Left renal cortex interstitium (tissue), 4 donors: ENCODE measurements at places on chromosomes 13 and 19.

DNA sequence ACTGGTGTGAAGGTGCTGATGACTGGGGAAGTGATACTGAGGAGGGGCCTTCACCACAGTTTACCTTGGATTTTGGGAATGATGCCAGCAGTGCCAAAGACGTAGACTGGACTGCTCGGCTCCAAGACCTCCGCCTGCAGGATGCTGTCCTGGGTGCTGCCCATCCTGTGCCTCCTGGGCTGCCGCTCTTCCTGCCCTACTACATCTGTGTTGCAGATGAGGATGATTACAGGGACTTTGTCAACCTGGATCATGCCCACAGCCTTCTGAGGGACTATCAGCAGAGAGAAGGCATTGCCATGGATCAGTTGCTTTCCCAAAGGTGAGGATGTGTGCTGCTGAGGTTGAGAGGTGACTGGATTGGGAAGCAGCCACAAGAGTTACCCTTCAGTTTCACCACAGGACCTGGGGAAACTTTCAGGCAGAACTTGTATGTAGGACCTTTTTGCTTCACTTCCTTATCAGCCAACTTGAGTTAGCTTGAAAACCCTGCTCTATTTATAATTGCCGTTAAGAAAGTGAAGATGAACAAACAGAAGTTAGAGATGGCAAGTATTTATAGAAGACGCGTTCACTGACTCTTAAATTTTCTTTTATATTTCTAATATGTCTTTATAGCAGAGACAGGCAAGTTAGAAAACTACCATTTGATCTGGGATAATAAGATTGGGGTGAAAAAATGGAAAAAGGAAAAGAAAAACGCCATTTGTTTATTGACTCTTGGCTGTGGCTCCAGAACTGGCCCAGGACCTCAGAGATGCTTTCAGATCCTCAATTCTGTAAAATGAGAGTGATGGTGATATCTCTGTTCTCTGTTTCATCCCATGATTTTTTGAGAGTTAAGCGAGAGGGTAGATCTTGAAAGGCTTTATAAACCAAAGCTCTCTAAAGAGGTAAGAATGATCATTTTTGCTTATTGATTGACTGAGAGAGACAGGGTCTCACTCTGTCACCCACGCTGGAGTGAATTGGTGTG is 5.3 kb downstream of the PDCD2L start:
- no peak for DNase-seq

- DNase-seq: no peak
Observed at GRCh38 chr13:49587311-49587847, 2.0 kb upstream of the RCBTB1 start.

DNA sequence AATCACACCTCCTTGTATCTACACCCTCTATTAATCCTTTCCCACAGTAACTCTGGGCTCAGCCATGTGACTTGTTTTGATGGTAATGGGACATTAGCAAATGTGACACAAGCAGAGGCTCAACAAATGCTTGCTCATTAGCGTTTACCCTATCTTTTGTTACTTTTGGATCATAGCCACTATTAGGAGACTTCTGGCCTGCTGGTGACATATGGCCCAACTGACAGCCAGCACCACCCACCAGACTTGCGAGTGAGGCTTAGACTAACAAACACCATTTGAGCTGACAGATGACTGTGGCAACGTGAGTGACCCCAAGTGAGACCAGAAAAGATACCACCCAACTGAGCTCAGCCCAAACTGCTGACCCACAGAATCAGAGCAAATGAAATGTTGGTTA is 154.1 kb downstream of the OLFM4 start:
- DNase-seq: no peak

- DNase-seq: no peak
Observed at GRCh38 chr19:2043961-2044708, 6.9 kb downstream of the MKNK2 start.

DNA sequence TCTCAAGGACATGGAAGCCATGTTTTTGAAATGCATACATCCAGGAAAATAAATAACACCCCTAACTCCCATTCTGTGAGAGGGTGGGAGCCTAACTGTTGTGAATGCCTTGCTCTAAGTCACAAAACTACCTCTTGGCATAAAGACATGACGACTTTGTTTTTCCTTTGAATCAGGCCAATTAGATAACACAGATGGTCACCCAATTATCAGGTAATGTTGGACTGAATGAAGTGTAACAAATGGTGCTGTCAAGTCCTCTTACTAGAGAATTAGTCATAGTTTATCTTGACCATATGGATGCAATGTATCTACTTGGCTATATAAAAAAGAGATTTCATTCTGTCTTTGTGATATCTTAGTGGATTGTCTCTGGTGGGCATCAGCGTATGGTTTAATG is 553.6 kb upstream of the ATXN8OS start:
- DNase-seq: no peak

GRCh38 chr19:53521373-53522202 is 16.4 kb upstream of the ZNF331 start:
- DNase-seq: no peak

GRCh38 chr13:52896827-52897659 is 48.6 kb upstream of the PCDH8 start:
- no peak for DNase-seq

- no peak for DNase-seq
Observed at GRCh38 chr19:34336781-34337271, 28.2 kb upstream of the GPI start.

DNA sequence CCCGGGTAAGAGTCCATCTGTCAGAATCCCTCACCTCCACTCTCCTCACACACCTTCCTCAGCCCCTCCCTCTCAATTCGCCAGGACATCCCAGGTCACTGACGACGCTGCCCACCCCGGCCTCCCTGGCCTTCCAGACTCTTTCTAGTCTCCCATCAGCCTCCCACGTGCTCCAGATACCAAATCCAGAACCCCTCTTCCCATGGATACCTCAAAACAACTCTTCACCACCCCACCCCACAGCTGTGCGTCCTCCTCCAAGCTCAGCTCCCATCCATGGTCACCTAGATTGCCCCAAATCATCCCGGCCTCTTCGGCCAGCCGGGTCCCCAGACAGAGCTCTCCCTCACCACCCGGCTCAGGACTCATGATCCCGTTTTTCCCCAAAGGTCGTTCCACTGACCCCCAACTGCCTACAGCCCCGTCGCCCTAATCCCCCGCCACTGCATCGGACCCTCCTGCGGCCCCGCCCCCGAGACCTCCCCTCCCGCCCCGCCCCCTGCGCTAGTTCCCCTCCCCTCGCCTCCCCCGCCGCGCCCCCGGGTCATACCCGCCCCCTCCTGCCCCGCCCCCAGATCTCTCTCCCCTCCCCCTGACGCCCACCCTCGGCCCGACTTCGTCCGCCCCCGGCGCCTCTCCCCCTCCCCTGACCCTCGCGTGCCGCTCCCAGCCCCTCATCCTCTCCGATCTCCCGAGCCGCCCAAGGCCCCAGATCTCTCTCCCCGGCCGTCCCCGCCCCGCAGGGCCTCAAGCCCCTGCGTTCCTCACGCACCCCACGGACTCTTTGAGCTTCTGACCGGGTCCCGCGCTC is 546 bp downstream of the UBXN6 start:
- peak; percentile 37 for DNase-seq

DNA sequence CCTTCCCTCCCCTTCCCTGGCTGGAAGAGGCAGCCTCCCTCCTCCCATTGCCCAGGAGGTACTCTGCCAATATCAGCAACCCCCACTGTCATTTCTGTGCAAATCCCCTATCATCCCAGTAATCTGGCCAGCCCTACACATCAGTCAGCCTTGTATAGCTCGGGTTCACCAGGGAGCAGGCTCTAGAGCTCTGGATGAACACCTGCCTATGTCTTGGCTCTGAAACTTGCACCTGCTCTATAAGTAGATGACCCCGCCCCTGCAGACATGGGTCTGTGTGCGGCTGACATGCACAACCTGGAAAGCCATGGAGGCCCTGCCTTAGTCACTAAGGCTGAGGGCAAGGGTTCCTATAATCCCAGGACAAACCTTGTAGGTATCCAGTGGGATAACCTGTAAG is 1042.9 kb downstream of the UQCRFS1 start:
- no peak for DNase-seq

DNA sequence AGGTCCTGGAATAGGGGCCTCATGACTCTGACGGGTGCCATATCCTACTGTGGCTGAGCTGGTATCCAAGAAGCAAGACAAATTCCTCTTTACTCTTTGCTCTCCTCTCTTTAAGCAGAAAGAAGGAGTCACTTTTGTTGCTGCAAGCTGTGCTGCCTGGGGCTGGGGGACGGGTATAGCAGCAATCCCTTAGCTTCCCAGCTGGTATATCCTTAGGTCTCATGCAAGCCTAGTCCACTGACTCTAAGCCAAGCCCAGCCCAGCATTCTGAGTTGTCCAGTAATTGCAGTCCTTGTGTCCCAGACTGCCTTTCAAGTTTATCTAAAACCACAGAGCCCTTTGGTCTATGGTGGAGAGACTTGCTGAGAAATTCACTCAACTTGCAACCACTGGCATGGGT is 893.0 kb upstream of the PRR20A start:
- DNase-seq: no peak
